Stimulated activated CD4-positive, alpha-beta T cell treated with anti-CD3 and anti-CD28 coated beads, Interleukin-1b, Interleukin-23, amount 100 ng/mL, for 1 hour (primary cell): ENCODE measurements at places on chromosomes 12 and 14.

GRCh38 chr14:96042248-96042930 is 3.2 kb downstream of the C14orf132 start:
- DNase-seq = no peak

- DNase-seq = no peak
Observed at GRCh38 chr12:80834724-80835123, 103.0 kb downstream of the LIN7A start.

DNA sequence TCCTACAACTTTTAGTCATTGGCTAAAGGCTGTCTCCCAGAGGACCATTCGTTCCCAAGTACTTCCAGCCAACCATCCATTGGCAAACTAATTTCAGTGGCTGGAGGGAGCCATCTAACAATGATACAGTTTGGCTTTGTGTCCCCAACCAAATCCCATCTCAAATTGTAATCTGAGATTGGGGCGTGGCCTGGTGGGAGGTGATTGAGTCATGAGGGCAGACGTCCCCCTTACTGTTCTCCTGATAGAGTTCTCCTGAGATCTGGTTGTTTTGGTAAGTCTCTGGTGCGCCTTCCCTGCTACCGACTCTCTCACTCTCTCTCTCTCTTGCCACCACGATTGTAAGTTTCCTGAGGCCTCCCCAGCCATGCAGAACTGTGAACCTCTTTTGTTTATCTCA is 99.7 kb upstream of the FUT8 start:
- no peak for DNase-seq

DNA sequence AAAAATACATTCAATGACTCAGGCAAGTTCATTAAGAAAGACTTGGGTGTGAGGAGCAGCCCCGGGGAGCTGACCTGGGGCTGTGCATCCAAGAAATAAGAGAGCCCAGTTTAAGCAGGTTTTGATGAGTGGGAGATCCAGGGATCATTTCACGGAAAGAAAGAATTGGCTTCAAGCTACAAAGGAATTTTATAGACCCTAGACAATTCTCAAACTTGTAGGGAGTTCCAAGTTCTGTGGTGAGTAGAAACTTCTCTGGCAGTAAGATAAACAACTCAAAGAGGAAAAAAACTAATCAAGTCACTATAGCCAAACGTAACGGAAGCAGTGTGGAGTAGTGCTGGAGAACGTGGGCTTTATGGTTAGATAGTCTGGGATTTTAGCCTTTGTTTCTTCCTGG is 175.7 kb upstream of the DDHD1 start:
- DNase-seq = no peak

GRCh38 chr12:72521326-72521725 is 249.2 kb downstream of the TRHDE start:
- DNase-seq = no peak

GRCh38 chr14:104140213-104140462 is 1.8 kb downstream of the KIF26A start:
- no peak for DNase-seq

- no peak for DNase-seq
Observed at GRCh38 chr14:20436363-20436755, 393 bp upstream of the KLHL33 start.

DNA sequence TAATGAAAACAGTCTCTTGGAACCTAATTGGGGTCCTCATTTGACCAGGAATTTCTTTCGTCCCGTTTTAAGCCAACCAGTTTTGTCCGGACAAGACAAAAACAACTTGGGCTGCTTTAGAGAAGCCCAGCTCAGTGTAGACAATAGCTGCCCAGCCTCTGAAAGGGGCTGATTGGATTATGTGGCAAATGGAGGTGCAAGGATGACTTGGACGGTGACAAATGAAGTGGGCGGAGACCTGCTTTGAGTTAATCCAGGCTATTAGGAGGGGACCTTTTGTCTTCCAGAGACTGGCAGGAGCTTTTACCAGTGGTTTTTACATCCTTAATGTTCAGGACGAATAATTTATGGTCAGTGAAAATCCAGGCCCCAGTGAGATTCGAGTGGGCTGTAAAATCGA is 4.8 kb downstream of the MEG3 start:
- DNase-seq = no peak

DNA sequence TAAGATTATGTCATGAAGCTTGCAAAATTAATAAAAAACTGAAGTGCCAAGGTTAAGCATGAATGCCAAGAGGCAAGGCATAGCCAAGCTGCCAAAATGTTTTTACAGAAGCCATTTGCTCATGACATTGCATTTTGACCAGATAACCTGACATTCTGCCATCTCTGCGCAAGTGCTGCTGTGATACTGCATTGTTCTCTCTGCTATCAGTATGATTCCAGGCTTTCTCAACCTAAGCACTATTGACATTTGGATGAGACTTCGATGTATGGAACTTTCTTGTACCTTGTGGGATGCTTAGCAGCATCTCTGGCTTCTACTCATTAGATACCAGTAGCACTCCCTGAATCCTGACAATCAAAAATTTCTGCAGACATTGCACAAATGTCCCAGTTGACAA is 139.2 kb downstream of the RASSF9 start:
- no peak for DNase-seq

DNA sequence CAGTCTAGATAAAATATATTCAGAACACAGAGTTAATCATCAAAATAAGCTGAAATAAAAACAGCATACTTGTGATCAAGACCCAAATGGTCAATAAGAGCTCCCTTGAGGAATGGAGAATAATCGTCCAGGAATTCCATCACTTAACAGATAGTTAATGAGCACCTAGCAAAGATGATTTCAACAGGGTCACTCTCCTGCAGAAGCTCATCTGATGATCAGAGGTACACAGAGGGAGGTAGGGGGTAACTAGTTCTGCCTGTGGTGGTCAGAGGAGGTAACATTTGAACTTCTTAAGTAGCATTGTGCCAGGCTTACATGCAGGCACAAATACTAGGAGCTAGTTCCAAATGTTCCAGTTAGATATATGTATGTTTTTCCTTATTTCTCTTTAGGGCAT is 9.5 kb downstream of the MED13L start:
- DNase-seq = no peak

DNA sequence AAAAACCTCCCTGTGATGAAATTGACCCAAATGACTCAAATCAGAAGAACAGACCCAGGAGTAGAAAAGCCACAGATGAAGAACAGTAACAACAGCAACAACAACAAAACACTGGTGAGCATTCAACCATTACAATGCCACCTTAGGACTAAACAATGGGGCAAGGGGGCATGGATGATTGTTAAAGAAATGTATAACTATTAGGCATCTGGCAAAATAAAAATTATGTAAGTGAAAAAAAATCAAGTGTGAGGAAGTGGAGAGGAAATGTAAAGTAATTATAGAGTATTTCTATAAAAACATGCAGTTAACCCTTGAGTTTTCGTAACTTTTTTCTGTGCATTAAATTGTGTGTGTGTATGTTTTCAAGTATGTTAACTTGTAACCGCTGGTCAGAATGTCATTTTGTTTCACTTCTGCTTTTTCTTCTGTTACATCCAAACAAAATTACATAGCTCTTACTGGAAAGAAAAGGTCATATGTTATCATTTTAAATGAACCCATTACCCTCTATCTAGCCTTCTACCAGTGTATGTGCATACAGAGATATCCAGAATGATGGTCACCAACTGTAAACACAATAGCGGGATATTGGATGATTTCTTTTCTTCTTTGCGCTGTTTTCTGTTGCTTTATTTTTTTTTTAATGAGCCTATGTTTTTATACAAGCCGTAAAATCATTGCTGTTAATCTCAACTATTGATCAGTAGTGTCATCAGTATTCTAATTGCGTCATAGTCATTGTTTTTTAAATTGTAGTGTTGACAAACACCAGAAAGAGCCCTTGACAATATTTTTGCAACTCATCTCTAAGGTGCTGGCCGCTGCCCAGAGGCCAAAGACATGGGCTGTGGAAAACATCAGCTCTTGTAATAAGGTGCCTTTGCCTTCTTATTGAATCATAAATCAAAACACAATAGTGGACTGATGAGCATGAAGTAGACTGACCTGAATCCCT is 170.6 kb downstream of the CRADD start:
- DNase-seq = no peak

- no peak for DNase-seq
Observed at GRCh38 chr14:29735459-29735858, 192.2 kb downstream of the PRKD1 start.

DNA sequence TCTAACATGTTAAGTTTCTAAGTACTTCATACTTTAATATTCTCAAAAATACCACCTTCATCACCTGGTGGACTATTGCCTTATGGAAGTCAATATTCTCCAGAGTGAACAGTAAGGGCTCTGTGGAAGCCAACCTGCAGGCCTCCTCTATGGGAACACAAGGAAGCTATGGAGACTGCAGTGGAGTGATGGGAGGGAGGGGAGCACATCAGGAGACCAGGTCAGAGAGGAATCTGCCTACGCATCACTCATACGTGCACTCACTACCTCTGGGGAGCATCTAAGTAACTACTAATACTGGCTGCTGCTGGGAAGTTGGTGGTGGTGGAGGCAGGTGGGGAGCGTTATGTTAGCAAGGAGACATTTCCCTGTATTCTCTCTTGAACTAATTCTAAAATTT is 19.9 kb downstream of the HECTD4 start:
- no peak for DNase-seq

- no peak for DNase-seq
Observed at GRCh38 chr12:103279444-103279843, 216.3 kb downstream of the C12orf42 start.

DNA sequence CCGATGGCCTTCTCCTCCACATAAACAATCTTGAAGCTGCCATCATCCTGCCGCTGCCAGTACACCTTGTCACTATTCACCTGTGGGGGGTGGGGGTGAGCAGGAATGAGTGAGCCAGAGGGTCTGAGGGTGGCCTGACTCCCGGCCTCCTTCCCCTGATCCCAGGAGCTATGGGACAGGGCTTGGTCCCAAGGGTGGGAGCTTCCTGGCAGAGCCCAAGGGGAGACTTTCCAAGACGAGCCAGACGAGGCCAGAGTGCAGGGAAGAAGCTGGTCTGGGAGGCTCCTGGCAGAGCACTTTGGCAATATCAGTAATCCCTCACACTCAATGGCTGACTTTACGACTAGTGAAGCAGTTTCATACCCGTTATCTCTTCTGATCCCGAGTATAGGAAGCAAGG is 7.5 kb downstream of the TGM1 start:
- no peak for DNase-seq

GRCh38 chr14:81315341-81315740 is 84.8 kb downstream of the STON2 start:
- DNase-seq = no peak

- DNase-seq = no peak
Observed at GRCh38 chr12:51837286-51837685, 11.2 kb downstream of the FIGNL2 start.

DNA sequence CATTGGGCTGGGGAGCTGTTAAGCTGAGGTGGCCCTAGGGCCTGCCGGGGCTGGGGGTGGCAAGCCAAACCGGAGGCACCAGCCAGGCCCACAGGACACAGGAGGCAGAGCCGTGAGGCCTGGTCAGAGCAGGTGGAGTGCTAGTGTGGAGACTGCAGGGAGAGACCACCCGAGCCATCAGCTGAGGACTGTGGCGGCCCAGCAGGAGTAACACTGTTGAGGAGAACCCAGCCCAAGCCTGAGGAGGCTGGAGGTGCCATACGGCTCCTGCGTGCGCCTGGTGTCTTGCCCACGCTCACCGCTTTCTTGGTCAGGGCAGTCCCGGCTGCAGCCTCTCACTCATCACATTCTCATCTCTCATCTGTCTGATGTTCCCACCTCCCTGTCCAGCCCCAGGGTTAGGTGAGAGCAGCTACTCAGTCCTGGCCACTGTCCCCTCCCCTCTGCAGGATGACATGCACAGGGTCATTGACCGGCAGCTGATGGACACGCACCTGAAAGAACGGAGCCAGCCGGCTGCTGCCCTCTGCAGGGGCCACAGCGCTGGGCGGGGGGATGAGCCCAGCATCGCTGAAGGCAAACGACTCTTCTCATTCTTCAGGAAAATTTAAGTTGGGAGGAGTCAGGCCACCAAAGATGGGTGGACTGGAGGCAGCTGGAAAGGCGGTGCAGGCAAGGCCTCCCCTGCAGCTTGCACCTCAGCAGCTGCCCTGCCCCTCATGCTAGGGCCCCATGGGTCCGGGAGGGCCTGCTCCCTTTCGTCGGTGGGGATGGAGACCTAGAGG is 23.8 kb downstream of the RAB35 start:
- DNase-seq = no peak

DNA sequence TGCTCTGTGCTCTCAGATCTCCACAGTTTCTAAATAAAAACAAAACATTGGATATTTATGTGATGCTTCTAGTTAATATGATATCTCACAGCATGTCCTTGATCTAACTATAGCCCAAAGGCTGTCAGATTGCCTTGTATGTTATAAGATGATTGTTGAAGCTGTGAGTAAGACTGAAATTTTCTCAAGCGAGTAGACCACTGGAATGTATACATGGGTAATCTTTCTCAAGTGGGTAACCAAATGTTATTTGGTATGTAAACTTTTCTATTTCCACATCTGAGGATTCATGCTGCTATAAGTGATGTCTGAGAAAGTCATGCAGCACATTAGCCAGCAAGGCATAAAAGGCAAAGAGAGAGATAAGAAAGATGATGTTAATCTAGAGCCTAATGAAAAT is 886.7 kb downstream of the NRXN3 start:
- DNase-seq = no peak

DNA sequence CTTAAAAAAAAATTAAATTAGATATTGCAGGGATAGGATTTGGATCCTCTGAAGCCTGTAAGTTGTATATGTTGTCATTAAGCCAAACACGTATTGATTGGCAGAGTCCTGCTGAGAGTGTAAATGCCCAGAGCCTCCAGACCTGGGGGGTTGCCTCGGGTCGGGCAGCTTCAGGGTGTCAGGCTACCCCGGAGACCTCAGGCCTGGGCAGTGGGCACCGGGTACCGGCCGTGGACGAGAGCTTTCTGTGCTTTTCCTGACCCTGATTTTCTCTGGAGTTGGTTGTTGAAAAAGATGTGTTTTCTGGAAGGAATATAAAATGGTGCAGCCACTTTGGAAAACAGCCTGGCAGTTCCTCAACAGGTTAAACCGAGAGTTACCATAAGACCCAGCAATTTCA is 96.1 kb downstream of the DNAH10 start:
- no peak for DNase-seq

DNA sequence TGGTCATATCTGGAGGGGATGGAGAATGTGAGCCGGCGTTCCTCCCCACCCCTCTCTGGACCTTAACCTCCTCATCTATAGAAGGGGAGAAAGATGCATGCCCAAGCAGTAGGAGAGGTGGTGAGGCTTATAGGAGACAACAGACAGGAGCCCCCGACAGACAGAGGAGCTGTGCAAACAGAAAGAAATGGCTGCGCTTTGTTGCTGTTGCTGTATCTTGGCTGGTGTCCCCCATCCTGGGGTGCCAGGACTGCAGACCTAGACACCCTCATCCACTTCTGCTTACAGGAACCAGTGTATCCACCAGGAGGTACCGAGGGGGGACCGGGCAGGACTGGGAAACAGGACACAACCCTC is 397 bp downstream of the SERPINA1 start:
- DNase-seq = no peak

DNA sequence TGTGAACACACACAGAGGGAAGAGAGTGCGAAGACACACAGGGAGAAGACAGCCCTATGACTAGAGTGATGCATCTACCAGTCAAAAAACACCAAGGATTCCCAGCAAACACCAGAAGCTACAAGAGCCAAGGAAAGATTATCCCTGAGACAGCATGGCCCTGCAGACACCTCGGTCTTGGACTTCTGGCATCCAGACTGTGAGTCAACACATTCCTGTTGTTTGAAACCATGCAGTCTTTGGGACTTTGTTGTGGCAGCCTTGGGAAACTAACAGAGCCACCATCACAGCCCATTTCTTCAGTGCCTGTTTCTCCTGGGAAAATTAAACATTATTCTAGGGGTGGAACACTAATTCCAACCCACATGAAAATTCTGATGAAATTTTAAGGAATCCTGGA is 220.6 kb downstream of the GXYLT1 start:
- DNase-seq = no peak

- DNase-seq = no peak
Observed at GRCh38 chr14:75720842-75721498, 59.9 kb downstream of the TTLL5 start.
